Inflammatory macrophage treated with lipopolysaccharide for 4 hours (primary cell): ENCODE measurements at places on chromosomes 13 and 19.
A peak's percentile ranks its signal among the peaks of the same experiment; 100 is the strongest.

DNA sequence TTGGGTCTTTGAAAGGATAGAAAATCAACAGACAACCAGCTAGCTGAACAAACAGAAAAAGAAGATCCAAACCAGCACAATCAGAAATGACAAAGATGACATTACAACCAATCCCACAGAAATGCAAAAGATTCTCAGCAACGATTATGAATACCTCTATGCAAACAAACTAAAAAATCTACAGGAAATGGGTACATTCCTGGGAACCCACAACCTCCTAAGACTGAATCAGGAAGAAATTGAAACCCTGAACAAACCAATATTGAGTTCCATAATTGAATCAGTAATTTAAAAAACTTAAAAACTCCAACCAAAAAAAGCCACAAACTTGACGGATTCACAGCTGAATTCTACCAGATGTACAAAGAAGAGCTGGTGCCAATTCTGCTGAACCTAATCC, 20.9 kb upstream of the C1QTNF9B start:
- DNase-seq, result no peak

GRCh38 chr13:47478985-47479384, 522.1 kb downstream of the SUCLA2 start:
- peak; percentile 31 for DNase-seq

DNA sequence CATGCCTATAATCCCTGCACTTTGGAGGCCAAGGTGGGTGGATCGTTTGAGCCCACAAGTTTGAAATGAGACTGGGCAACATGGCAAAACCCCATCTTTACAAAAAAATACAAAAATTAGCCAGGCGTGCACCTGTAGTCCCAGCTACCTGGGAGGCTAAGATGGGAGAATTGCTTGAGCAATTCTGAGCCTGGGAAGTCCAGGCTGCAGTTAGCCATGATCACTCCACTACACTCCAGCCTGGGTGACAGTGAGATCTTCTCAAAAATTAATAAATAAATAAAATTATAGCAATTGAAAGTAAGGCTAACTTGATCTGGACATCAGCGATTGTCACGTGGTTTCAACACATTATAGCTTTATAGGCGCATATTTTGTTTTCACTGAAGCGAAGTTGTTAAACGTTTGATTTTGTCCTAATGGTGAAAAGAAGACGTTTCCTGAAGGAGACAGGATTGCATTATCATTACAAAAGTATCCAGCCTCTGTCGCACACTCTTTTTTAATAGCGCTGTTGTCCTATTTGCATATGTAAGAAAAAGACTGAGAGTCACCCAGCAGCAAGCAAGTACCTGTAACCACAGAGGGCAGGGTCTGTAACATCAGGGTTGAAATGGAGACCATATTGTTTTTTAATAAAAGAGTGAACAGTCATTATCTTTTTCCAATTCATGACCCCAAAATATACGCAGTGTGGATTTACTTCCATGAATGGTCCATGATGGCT, 335.7 kb downstream of the DCT start:
- no peak for DNase-seq

DNA sequence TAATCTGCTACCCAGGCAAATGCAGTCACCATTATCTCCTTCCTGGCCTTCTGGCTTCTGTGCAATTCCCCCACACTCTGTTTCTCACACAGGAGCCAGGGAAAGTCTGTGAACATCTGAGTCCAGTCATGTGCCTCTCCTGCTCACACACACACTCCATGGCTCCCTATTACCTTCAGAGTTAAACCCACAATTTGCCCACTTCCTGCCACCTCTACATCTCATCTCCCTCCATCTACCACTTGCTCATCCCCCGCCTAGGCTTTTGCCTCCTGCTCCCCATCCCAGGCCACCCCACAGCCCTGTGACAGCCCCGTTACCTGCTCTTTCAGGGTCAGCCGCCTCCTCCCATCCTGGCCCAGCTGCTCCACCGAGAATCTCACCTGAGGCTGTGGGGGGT, 13.5 kb downstream of the IL12RB1 start:
- DNase-seq, result no peak

GRCh38 chr13:32660227-32660626, 74.0 kb downstream of the PDS5B start:
- no peak for DNase-seq

DNA sequence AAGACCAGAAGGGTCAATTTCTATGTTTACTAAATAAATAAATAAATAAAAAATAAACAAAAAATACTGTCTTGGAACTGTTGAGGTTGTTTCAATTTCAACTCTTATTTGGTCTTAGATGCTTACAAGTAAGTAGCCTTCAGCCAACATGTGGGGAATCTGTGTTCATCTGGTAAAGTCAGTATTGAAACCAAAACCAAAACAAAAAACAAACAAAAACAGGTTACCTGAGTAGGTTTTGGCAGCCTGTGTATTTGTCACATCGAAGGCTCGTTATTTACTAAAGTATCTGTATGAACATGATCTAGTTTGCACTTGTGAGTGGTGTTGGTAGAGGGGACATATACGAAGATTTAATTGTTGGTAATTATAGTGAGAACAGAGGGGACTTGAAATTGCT, 471.5 kb downstream of the SLITRK5 start:
- DNase-seq, result no peak

DNA sequence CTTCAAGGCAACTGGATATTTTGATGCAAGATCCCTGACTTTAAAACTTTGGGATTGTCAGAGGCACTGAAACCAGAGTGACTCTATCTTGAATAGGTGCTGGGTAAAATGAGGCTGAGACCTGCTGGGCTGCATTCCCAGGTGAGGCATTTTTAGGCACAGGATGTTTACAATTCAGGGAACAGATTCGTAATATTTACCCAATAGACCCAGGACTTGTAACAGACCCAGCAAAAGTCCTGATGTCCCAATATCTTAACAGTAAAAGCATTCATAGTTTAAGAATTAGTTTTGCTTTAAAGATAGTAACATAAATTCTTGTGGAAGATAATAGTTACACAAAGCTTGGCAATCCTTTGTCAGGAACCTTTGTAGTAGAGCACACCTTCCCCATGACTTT, 166.2 kb downstream of the FGF14 start:
- no peak for DNase-seq

- no peak for DNase-seq
Measured at GRCh38 chr13:44905556-44905955, 83.7 kb downstream of the NUFIP1 start.
